ENCODE measurements at places on chromosomes 11 and 22. TPM values are rescaled to one million over a fixed set of nuclear protein-coding genes. Genes with fewer than 3 reads are reported as not detected.

The NRIP3 gene
- total RNA-seq: 1.7 TPM

The OSM gene
- total RNA-seq: not detected

The MISFA gene
- 4.4 TPM for total RNA-seq

The PKP3 gene
- 0.42 TPM for total RNA-seq

The PRRG4 gene
- total RNA-seq: not detected

The MS4A4A gene
- not detected for total RNA-seq

The CCDC157 gene
- total RNA-seq: 9.3 TPM

The SIK2 gene
- 24.7 TPM for total RNA-seq

The TMPRSS4 gene
- not detected for total RNA-seq

The ST3GAL4 gene
- 22.4 TPM for total RNA-seq

The ARHGAP20 gene
- total RNA-seq: 0.20 TPM
